H7 (cell line): ENCODE measurements at places on chromosomes 11 and 22. TPM values are rescaled to one million over a fixed set of nuclear protein-coding genes. Genes with fewer than 3 reads are reported as not detected.

Gene MMP13
- total RNA-seq, result not detected in 2 replicates

Gene TTC38
- total RNA-seq, result 21.8 and 24.0 TPM in 2 replicates

Gene OR10A2
- total RNA-seq, result not detected in 2 replicates

Gene DENND6B
- 0.52 and 1.1 TPM in 2 replicates for total RNA-seq
